Sigmoid colon (tissue), 7 donors: ENCODE measurements at places on chromosomes 5 and 9. TPM values are rescaled to one million over a fixed set of nuclear protein-coding genes. Genes with fewer than 3 reads are reported as not detected.
A peak's percentile ranks its signal among the peaks of the same experiment; 100 is the strongest.

- no peak for DNase-seq
Measured at GRCh38 chr5:87722286-87722685, 309.6 kb upstream of the CCNH start.

DNA sequence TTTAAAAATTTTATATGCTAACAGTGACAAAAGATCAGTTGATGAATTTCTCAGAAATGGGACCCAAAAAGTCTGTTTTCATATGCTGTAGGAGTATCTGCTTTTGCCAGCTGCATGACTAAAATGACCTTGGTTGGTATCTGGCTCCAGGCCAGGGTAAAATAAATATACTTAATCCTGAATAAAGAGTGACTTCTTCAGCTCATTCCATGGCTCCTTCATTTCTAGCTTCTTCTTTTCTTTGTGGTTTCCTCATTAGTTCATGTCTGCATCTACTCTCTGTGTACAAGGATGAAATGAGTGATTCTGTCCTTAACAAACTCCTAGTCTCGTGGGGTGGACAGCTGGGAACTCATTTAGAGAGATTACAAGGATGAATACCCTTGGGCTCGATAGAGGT lies 36.0 kb downstream of the RCL1 start:
- DNase-seq: no peak

- no peak for DNase-seq
Measured at GRCh38 chr9:13993632-13994185, 320.2 kb downstream of the NFIB start.

PCDHA10 gene
- total RNA-seq: 0.71 TPM

DNA sequence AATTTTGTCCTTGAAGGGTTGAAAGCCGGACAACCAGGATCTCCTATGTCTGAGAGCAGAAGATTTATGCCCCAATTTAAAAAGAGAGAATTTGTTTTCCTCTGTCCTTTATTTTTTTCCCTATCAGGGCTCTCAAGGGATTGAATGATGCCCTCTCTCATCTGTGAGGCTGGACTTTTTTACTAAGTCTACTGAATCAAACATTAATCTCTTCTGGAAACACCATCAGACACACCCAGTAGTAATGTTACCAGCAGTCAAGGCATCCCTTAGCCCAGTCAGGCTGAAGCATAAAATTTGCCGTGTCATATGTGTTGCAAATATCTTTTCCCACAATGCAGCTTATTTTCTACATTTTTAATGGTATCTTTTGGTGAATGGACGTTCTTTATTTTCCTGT lies 1497.9 kb downstream of the MAT2B start:
- DNase-seq: no peak

NUTM2G gene
- not detected for total RNA-seq

ECSCR gene
- total RNA-seq: 14.8 TPM

DNA sequence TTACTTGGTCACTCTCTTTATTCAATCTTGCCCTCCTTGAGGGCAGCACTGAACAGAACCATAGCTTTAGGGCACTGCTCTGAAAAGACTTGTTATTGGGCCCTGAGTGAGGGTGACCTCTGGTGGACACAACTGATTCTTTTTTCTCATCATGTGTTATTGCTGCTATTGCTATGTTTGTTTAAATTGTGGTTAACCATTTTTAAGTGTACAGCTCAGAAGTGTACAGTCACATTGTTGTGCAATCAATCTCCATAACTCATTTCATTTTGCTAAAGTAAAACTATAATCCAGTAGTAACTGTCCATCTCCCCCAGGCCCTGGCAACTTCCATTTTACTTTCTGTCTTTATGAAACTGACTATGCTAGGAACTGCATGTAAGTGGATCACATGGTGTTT lies 351.1 kb upstream of the RIOK2 start:
- DNase-seq: no peak

GRCh38 chr9:121292051-121292450 lies 24.1 kb downstream of the GSN start:
- DNase-seq: no peak

RMRP gene
- total RNA-seq: 2,523 TPM

GRCh38 chr5:90641528-90641927 lies 82.9 kb downstream of the ADGRV1 start:
- no peak for DNase-seq

GRCh38 chr5:73354406-73354805 lies 94.2 kb downstream of the FOXD1 start:
- DNase-seq: no peak

DNA sequence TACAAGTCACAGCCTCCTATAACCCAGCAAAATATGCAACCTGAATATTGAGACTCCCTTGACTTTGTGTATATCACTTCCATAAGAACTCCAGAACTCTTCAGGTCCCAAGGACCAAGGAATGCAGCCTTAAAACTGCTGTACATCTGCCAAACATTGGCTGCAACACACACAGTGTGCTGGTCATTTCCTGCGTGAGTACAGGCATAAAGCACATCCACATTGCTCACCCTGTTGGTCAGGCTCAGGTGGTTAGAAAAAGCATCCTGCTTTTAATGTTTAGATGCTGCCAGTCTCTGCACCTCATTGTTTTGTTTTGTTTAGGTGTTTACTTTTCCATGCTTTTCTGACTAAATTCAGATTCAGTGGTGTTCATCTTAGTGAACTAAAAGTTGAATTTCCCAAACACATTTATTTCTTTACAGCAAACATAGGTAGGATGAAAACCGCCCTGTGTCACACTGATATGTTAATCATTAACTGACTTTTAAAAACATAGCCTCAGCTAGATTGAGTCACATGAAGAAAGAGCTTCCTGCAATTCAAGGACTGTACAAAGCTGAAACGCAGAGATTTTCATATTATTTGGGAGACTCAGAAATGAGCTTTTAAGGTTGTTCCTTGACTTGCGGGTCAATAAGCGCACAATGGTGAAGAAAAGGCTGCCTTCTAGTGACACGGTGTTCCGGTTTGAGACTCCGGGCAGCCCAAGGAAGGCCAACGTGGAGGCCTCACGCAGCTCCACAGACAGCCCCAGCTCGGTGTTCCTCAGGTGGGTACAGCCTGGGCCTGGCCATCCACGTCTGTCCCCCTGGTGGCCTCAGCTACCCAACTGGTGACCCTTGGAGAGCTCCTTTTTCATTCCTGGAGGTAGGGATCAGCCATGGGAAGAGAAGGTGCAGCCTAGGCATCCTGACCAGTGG lies 52.2 kb upstream of the GRAMD2B start:
- no peak for DNase-seq

- DNase-seq: peak; percentile 72
Measured at GRCh38 chr5:178895615-178896571, at the start of gene ZFP2. TSS of gene ZFP2 (plus strand) at chr5:178895913. CDS start at chr5:178931314, 35,401 bp downstream.

GRCh38 chr5:2587189-2588031 lies 164.1 kb downstream of the IRX2 start:
- no peak for DNase-seq

DNA sequence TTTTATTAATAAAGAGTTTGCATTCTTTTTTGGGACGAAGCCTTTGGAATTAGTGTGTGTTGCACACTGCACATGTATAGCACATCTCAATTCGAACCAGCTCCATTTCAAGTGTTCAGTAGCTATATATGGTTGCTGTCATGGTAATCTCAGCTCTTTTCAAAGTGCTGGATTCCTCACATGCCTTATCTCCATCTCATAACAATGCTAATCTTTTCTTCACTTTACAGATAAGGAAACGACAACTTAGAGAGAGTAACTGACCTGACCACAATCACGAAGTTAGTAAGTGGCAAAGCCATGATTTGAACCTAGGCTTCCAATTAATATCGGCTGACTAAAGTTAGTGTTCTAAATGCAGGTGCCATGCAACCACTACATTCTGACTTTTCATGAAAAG lies 204.8 kb upstream of the RASEF start:
- no peak for DNase-seq

GRCh38 chr9:37148181-37148580 lies 27.8 kb downstream of the ZCCHC7 start:
- no peak for DNase-seq

DNA sequence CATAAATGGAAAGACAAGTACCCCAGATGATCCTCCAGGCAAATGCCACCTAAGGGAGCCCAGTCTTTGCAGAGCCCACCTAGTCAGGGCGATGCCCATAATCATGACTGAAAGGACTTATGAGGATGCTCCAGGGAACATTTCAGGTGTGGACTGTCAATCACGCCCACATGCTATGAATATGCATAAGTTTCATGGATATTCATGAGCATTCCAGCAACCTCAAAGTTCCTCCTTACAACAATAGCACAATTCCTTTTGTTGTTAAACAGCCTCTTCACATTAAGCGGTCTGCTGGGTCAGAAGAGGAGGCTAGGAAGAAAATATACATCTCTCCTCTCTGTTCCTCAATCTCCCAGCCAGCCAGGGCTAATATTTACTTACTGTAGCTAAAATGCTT lies 161.6 kb downstream of the C5orf15 start:
- no peak for DNase-seq

GRCh38 chr5:58122157-58122556 lies 337.7 kb downstream of the PLK2 start:
- DNase-seq: no peak

TMEM252 gene
- not detected for total RNA-seq

GRCh38 chr9:28841775-28842174 lies 1268.5 kb upstream of the C9orf72 start:
- no peak for DNase-seq

GRCh38 chr9:14058325-14058688 lies 255.6 kb downstream of the NFIB start:
- no peak for DNase-seq

DNA sequence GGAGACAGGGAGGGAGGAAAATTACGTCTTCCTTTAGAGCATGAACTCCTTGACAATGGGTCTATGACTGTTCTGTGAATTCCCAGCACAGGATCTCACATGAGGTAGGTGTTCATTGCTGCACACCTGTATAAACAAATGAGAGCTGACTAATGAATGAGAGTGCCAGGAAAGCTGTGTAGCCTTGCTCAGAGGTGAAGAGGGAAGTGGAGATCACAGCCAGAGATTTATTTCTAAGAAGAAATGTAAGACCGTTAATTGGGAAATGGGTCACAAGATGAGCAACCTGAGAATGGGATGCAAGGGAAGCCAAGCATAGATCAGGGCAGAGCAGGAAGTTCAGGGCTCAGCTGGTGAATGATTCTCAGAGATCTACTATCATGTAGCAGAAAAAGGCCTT lies 295.1 kb downstream of the CDK5RAP2 start:
- no peak for DNase-seq

DNA sequence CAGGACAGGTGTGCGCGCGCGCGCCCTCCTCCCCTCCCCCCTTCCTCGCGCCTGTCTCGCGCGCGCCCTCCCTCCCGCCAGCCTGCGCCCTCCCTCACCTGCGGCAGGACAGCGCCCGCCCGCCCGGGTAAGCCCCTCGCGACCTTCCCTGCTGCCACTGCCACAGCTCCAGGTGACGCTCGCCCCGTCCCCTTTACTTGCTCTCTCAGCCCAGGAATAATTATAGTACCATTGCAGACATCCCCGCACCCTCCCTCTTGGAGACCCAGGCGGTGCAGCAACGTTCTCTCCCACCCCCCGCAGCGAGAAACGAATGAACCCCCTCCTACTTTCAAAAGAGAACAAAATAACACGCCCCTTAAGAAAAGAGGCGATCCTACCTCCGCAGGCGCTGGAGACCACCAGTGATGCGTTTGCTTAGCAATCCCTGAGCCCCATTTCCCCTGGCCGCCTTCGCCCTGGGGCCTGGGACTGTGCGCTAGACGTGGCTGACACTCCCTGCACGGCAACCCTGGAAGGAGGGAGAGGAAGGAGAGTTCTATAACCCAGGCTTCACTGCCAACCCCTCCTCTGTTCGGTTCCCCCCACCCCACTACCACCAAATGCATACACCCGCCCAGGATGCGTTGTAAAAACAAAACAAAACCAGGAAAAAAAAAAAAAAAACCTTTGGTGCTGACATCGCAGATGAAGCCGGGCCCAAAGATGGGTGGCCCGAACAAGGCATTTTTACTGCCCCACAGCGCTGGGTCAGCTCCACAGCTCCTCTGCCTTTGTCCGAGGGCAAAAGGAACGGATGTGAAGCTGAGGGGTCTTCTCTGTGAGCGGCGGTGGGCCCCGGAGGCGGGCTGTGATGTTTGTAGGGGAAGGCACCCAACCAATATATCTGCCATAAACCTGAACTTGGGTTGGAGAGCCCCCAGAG lies 5.6 kb upstream of the PURA start:
- DNase-seq: peak; percentile 66

IL3 gene
- total RNA-seq: not detected

- DNase-seq: no peak
Measured at GRCh38 chr5:68375540-68375939, 160.0 kb downstream of the PIK3R1 start.

- DNase-seq: no peak
Measured at GRCh38 chr5:172535108-172535445, 80.8 kb upstream of the SH3PXD2B start.

DNA sequence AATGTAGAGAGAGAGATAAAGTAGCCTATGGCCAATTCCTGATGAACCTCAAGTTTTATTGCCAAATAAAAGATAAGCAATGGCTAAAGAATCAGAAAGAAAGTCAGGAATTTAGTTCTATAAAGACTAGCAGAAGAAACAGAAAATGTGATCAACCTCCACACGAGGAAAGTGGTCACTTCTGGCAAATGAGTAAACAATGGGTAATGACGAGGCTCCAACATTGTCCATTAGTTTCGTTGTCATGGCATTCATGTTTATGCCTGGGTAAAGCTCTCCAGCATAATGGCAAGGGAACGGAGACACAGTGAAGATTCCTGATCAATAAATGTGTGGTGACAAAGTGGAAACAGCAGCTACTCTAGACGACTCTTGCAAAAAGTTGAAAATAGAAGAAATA lies 341.8 kb upstream of the CTNND2 start:
- no peak for DNase-seq

- no peak for DNase-seq
Measured at GRCh38 chr9:87950296-87950695, 24.0 kb downstream of the CDK20 start.

ACTBL2 gene
- not detected for total RNA-seq

DNA sequence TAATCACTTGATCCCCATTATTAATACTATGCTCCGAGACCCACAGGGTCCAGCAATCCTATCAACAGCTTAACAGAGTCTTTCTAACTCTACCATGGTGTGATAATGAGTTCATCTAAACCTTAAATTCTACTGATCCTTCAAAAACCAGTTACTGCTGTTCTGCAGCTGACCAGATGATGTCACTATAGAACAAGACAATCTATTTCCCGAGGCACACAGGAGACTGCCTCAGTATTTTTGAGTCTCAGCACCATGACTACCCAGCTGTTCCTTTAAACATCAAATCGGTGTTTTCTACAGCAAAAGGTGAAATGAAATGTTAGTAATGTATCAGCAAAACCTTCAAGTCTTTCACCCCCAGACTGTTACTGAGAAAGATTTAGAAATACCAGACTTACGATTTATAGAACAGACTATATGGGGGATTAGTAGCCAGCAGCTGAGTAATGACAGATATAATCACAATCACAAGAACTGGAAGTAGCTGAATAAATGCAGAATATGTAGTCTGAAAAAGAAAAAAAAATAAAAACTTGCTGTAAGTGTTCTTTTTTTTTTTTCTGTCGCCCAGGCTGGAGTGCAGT lies 16.9 kb downstream of the DNAJC18 start:
- no peak for DNase-seq

FAM200C gene
- total RNA-seq: 12.3 TPM

SPATA31C1 gene
- not detected for total RNA-seq

- no peak for DNase-seq
Measured at GRCh38 chr5:81172710-81173109, 60.4 kb upstream of the CKMT2 start.

- DNase-seq: no peak
Measured at GRCh38 chr5:119366540-119366881, 10.7 kb downstream of the TNFAIP8 start.

ABL1 gene
- 75.9 TPM for total RNA-seq
